ENCODE measurements at places on chromosomes 2 and 18. TPM values are rescaled to one million over a fixed set of nuclear protein-coding genes. Genes with fewer than 3 reads are reported as not detected.

SNED1 gene
- total RNA-seq, result 5.6 TPM

MAP3K19 gene
- total RNA-seq, result 1.6 TPM

PLCD4 gene
- total RNA-seq, result 2.2 TPM

ANKRD62 gene
- total RNA-seq, result 0.63 TPM

PIEZO2 gene
- total RNA-seq, result 2.8 TPM

SPP2 gene
- not detected for total RNA-seq

SLC4A5 gene
- total RNA-seq, result 13.8 TPM

CROCC2 gene
- total RNA-seq, result under 0.01 TPM

TGFBRAP1 gene
- total RNA-seq, result 30.4 TPM

VWA3B gene
- 1.3 TPM for total RNA-seq

CRYGD gene
- total RNA-seq, result not detected
